ENCODE measurements at places on chromosomes 2 and 18.

- DNase-seq = no peak
These were observed 219.5 kb upstream of the NRP2 start for GRCh38 chr2:205462681-205463345.

GRCh38 chr18:31658670-31659575 lies 25.5 kb downstream of the B4GALT6 start:
- DNase-seq = no peak

DNA sequence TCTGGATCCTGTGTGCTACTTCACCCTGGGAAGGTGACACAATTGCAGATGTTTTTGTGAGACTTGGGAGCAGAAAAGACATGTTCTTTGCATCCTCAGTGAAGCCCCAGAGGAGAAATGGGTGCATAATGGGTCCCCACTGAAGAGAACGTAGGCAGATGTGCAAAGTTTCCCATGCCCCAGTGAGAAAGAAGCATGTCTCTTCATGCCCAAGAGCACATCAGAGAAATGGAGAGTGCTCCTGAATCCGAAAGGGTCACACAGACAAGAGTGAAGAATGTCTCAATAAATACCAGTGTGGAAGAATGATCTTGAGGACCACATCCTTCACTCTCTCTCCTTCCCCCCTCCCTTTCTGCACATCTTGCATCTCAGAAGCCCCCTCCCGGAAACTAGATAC lies 167.7 kb downstream of the TMEM247 start:
- no peak for DNase-seq

- DNase-seq = no peak
These were observed 269.3 kb upstream of the SETBP1 start for GRCh38 chr18:44411262-44411905.

DNA sequence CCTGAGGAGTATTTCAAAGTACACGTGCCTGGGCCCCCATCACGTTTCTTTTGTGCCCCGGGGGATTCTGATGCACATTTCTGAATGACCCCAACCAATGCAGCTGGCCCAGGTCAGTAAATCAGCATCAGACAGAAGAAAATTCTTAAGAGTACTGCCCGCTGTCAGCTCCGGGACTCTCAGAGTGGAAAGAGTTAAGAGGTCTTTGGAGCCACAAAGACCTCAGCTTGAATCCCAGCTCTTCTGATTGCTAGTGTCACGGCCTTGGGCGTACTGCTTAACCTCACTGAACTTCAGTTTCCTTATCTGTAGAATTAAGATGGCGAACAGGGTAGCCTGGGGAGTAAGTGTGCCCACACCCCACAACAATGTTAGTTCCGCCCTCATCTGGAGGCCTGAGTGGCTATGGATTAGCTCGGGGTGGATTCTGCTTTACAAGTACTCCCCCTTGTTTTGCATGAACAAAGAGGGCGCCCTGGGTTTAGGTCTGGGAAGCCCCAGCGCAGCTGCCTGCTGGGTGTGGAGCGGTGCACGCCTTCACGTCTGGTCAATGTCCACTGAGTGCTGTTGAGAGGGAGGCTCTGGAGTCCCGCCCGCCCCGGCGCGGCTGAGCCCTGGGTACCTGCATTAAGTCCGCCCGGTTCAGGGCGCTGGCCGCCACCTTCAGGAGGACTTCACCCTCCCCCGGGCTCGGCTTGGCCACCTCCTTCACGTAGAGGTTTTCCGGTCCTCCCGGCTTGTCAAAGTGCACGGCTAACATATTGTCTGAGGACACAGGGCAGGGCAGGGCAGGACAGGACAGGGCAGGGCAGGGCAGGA lies 858 bp downstream of the TP53I3 start:
- peak; percentile 58 for DNase-seq

DNA sequence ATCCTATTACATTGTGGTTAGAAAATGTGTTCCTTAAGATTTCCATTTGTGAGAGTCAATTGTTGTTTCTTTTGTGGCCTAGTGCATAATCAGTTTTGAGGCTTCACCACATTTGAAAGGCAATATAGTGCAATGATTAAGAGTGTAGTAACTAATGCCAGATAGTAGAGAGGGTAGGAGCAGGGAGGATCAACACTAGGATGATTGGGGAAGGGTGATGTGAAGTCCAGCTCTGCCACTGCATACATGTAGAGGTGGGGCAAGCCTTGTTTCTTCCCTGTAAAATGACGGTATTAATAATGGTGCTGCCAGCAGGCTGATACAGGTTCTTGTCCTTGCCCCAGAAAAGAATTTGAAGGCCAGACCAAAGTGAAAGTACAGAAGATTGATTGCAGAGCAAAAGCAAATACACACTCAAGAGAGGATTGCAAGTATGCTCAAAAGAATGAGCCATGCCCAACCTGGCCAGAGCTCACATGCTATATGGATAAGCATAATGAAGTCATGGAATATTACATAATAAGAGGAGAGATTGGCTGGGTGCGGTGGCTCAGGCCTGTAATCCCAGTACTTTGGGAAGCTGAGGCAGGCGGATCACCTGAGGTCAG lies 8.0 kb downstream of the SP100 start:
- DNase-seq = no peak

DNA sequence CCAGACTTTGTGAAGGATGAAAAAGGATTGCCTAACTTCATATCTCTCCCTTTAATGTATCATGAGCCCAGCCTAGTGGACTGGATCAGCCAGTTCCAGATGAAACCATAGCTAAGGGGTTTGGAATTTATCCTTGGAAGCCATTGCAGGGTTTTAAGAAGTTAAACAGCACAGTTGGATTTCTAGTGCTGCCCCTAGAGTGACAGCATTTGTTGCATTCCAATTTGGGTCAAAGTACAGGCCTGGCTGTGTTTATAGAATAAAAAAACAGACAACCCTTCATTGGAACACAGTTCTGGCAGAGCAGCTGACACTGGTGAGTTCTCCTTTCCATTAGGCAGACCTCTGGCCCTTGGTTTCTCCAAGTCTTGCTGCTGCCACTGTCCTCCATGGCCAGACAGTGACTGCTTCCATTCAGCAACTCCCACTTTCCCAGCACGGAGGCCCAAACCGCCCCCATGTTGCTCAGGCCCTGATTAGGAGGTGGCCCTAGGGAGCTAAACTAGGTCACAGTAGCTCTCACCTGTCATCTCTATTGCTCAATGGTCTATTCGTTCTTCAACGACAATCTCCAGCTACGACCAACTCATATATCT lies 8.0 kb downstream of the GPR39 start:
- no peak for DNase-seq

- DNase-seq = no peak
These were observed 92.8 kb upstream of the THOC1 start for GRCh38 chr18:360676-361075.

DNA sequence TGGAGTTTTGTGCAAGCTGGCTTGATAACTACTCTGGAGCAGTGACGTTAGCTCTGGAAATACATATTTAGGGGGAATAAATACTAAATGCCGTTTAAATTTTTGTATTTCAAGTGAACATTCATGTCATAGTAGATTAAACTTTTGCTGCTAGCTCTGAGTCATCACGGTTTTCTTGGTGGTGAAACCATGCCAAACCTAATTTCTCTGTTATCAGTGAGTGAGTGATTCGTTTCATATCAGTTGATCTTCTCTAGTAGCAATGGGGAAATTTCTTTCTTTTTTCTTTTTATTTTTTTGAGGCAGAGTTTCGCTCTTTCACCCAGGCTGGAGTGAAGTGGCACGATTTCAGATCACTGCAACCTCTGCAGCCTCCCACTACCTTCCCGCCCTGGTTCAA lies 211.1 kb downstream of the PTPRM start:
- DNase-seq = no peak

- no peak for DNase-seq
These were observed 44.2 kb downstream of the TACR1 start for GRCh38 chr2:75155115-75155514.

DNA sequence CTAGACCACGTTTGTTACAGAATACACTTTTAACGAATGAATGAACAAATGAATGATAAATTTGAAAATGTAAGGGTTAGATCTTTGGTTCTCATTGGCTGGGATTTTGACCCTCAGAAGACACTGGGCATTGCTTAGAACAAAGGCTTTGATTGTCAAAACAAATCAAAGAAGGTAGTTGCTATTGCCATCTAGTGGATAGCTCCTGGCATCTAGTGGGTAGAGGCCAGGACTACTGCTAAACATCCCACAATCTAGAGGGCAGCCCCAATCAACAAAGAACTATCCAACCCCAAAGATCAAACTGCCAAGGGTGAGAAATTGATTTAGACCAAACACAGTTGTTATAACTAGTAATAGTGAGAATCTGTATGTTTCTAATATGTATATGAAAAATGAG lies 552.3 kb downstream of the KCNJ3 start:
- DNase-seq = no peak

- DNase-seq = no peak
These were observed 6.0 kb downstream of the SPATA3 start for GRCh38 chr2:231001921-231002320.

DNA sequence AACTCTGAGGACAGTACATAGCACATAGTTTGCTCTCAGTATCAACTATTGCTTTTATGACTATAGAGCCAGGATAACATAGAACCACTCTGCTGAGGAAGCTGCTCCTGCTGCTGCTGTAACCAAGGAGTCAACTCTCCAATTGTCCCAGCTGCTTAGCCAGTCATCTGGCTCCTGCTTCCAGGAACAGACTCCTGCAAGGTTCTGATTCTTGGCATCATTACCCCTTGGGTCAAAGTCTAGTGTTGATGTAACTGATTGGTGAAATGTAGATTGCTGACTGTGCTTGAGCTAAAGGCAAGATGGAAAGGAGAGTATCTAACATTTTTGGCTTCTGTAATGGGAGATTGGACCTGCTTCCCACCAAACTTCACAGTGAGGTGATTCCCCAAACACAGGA lies 261.9 kb upstream of the FSHR start:
- no peak for DNase-seq

- DNase-seq = no peak
These were observed 37.8 kb downstream of the GATA6 start for GRCh38 chr18:22207021-22207758.

- no peak for DNase-seq
These were observed 1.6 kb downstream of the TXNL4A start for GRCh38 chr18:79986726-79987125.

GRCh38 chr2:138979131-138979785 lies 199.1 kb upstream of the NXPH2 start:
- no peak for DNase-seq
